CD4-positive, alpha-beta T cell treated with Interleukin-6 at 100 ng/mL for 8 hours (primary cell): ENCODE measurements at places on chromosomes 12 and 14.

GRCh38 chr12:7303230-7303629, 642 bp upstream of the ACSM4 start:
- no peak for DNase-seq

DNA sequence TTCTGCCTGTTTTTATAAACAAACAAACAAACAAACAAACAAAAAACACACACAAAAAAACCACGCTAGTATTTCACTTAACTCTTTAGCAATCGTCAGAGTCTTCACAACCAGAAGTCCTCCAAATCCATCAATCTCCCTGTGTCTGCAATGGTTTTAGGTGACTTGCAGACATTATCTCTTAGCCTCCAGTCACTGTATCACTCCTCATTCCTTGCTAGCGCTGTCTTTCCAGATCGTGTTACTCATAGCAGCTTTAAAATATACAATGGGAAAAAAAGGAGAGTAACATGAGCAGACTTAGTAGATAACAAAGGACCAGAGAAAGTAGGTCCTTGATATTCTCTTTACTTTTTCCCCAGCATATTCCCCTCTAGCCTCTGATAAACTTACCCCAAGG, 15.5 kb upstream of the ETNK1 start:
- no peak for DNase-seq

DNA sequence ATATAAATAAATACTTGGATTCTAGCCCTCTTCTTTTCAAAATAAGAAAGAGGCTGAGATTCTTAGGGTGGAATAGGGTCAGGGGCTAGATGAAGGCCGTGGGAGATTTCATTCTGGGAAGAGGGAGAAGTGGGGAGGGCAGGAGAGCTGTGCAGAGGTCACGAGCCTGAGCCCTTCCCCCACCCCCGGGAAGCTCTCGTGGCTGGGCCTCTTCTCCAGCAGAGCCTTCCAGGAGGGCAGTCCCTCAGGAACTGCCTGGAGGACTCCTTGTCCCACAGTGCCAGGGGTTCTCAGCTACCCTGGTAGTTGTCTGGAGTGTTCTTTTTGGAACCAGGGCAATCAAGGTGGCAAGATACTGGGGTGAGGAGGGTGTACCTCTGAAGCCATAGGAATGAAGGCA, 94.0 kb downstream of the ESR2 start:
- no peak for DNase-seq

GRCh38 chr14:90087433-90087832, 25.6 kb downstream of the KCNK13 start:
- DNase-seq, result no peak
